ENCODE measurements at places on chromosomes 6 and 20.

- DNase-seq, result no peak
These were observed 44.4 kb downstream of the HLA-DRA start for GRCh38 chr6:32483968-32484613.

GRCh38 chr6:53922539-53922981, 127.8 kb downstream of the LRRC1 start:
- no peak for DNase-seq

DNA sequence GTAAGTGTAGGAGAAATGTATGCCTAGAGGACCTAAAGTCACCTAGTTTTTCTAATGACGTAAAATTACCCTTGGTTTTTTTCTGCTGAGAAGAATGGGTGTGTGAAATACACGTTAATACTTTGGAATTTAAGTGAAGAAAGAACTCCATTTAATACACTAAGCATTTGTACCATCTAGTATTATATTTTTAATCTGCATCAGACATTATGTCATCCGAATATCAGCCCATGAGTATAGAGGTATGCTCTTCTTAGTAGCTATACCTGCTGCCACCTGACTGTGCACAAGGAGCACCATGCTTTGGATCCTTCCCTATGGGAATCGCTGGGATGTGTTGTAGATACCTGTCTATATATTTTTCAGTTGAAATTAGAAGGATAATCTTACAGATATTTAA, 106.4 kb downstream of the QKI start:
- DNase-seq, result no peak

DNA sequence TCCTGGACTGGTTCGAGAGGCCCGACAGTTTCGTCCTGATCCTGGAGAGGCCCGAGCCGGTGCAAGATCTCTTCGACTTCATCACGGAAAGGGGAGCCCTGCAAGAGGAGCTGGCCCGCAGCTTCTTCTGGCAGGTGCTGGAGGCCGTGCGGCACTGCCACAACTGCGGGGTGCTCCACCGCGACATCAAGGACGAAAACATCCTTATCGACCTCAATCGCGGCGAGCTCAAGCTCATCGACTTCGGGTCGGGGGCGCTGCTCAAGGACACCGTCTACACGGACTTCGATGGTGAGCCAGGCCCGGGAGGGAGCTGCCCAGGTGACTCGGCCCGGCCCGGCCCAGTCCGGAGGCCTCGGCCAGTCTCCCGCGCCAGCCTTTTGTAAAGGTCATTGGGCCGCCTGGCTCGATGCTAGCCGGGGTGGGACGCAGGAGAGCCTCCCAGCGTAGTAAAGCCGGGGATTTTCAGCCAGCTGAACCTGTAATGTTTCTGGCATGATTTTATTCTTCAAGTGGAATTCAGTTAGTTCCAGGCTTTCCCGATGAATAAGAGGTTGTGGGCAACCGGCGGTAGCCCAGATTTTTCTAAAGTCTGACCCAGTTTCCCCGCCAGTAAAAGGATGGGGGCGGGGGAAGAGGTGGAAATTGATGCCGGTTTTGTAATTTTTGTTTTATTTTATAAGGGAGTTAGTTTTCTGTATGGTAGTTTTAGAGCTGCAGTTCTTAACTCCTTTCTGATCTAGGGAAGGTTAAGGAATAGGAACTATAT, 1.4 kb downstream of the PIM1 start:
- peak; percentile 55 for DNase-seq

DNA sequence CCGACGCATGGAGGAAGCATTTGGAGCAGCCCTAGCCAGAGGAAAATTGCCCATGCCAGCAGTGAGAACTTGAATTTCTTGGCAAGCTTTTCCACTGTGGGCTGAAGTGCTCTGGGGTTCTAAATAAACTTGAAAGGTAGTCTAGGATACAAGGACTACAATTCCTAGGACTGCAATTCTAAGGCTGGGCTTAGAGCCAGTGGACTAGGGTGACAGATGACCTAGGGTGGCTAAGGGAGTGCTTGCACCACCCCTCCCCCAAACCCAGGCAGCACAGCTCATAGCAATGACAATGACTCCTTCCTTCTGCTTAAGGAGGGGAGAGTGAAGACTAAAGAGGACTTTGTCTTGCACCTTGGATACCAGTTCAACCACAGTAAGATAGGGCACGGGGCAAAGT, 122.3 kb downstream of the THBS2 start:
- no peak for DNase-seq

DNA sequence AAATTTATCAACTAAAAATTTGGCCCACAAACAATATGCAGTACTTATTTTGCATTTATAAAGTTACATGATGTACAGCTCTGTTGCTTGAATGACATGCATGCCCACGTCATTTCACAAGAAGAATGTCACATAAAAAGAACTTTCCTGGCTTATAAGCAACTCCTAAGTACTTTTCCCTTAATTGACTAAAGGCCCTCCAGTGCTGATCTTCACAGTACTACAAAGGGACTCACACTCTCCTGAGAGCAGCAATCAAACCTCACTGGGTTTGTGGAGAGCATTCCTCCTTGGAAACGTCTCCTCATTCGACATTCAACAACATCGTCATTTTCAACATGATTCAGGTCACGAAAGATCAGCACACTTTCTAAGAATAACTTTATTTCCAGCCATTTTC, 111.1 kb downstream of the IPCEF1 start:
- DNase-seq, result no peak

DNA sequence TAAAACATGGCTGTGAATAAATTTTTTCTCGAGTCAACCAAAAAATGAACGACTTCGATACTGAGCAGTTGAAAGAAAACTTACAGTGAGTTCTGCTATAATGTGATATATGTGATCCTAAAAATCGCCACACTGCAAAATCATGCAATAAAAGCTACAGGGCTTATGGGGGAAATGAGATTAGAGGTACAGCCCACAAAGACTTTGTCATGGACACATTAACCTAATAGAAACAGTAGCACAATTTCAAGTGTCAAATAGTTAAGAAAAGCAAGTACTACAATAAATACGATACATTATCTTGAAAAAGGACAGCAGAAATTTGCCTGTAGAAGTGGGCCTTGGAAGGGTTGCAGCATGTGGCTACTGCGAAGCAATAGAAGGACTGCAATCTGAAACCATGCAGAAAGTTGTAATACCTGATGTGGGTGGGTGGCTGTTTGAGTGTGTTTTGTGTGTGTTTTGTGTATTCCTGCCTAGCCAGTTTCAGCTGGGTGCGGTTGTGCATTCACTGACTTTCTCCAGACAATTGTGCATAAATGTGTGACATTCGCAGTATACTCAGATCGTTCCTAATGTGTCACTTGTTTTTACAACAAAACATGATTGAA, 79.1 kb downstream of the RPP40 start:
- no peak for DNase-seq

- peak; percentile 59 for DNase-seq
These were observed at the start of gene DOK5 for GRCh38 chr20:54475334-54476168. Gene DOK5 (plus strand): TSS chr20:54475593. CDS start chr20:54475947, 354 bp downstream.

DNA sequence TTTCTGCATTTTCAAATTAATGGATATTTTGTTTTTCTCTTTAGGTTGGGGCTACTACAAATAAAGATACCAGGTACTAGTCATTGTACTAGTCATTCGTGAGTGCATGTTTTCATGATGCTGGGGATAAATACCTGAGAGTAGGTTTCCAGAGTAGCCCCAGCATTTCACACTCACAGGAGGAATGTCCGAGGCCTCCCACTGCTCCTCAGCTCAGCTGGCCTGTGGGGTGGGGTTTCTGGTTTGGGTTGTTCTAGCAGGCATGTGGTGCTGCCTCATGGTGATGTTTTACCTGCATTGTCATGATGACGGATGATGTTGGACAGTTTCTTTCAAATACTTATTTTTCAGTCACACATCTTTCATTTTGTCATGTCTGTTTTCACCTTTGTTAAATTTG, 144.5 kb downstream of the SMOC2 start:
- DNase-seq, result no peak
